ENCODE measurements at places on chromosomes 11 and 22.

DNA sequence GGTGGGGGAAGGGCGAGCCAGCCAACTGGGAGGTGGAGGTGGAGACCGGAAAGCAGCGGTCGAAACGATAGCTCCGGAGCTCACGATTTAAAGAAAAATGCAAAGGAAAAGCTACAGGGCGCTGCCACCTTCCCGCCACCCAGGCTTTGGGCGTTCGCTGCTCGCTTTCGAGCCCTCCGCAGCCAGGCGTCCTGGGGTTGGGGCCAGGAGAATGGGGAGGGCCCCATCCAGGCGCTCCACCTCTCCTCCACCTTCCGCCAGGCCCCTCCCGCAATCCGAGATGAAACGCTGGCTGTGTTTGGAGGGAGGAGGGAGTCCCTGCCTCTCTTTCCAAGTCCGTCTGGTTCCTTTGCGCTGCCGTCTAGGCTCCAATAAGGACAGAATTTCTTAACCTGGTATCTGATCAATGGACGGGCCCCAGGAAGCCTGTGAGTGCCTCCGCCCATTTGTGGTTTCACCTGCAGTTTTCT, 483 bp upstream of the ABTB2 start:
- no peak for DNase-seq

DNA sequence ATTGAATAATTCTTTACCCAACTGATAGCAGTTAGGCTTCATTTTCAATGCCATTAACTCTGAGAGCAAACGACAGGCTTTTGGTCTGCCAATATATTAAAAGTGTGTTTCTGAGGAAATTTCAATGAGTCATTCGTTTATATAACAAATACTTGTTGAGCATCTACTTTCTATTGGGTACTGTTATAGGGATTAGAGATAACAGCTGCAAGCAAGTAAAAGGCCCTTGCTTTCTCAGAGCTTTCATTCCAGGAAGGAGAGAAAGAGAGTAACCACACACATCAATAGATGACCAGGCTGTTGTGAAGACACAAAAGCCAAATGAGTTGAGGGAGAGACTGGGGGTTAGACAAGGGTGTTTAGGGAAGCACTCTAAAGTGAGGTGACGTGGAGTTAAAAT, 35.7 kb downstream of the CD44 start:
- no peak for DNase-seq

- no peak for DNase-seq
Measured at GRCh38 chr22:21030621-21031544, 1.5 kb downstream of the SLC7A4 start.

DNA sequence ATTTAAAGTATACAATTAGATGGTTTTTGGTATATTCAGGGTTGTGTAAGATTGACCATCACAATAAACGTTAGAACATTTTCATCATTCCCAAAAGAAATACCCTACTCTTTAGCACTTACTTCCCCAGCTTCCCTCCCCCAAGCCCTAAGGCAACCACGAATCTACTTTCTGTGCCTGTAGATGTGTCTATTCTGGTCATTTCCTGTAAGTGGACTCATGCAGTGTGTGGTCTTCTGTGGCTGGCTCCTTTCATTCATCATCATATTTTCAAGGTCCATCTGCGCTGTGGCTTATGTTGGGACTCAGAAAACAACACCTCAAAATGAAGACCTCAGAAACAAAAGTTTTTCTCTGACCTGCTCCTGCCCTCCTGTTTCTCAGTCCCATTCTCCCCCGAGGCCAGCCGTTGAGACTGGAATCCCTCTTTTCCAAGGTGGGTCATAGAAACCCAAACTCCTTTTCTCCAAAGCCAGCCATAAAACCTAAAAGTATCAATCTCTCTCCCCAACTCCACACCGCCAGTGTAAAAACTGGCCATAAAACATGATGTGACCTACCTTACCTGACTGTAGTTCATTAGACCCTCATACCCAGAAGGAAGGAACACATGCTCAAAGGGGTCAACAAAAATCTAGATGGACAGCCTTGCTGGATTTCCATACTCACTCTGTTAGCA, 12.9 kb upstream of the TMPRSS13 start:
- no peak for DNase-seq

DNA sequence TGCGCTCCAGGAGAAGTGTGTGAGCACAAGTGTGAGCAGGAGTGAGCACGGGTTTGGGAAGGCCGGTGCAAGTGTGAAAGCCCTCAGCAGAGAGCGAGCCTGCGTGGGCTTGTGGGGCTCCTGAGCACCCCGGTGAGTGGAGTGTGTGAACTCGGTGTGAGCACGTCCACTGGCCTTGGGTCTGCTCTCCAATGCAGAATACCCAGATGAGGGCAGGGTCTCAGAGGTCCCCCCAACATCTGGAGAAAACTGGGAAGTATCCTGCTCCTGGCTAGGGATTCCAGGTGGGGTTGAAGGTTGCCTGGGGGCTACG, 1.2 kb downstream of the ESRRA start:
- no peak for DNase-seq

DNA sequence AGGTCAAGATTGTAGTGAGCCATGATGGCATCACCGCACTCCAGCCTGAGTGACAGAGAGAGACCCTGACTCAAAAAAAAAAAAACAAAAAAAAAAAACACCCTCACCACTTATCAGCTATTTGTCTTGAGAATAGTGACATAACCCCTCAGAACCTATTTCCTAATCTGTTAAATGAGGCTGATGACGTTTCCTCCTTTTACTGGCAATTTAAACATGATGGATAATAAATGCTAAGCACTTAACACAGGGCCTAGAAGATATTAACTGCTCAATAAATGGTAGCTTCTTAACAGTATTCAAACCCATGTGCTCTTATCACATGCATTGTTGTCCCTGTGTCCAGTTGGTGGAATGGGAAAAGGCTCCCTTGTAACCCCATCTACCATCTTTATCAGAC, 34.6 kb downstream of the LIMK2 start:
- no peak for DNase-seq

DNA sequence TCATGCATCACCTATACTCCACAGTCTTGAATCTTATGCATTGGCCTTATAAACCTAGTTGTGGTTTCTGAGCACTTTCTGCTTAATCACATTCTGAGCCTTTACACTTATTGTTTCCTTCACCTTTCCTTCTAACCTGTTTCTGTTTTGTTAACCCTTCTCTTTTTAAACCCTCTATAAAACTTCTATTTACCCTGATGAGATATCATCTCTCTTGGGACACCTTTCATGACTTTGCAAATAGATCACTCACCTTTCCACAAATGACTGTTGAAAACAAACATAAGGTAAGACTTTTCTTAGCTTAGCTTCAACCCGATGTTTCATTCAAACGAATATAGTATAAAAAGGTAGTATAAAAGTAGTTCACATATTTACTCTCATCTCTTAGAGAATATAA, 483.6 kb downstream of the FAM181B start:
- no peak for DNase-seq

DNA sequence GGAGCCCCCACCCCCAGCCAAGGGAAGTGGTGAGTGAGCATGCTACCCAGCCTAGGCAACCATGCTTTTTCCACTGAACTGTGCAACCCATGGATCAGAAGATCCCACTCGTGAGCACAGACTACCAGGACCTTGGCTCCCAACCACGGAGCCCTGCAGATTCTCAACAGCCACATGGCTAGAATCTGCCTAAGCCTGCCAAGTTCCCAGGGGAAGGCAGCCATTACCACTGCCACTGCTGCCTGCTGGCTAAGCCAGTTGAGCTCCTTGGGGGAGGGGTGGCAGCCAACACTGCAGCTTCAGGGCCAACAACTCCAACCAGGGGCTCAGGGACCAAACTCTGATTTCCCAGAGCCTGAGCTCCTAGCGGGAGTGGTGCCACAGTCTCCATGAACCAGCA, 195.8 kb downstream of the DLG2 start:
- no peak for DNase-seq

- no peak for DNase-seq
Measured at GRCh38 chr11:69637198-69637940, 3.6 kb upstream of the CCND1 start.

DNA sequence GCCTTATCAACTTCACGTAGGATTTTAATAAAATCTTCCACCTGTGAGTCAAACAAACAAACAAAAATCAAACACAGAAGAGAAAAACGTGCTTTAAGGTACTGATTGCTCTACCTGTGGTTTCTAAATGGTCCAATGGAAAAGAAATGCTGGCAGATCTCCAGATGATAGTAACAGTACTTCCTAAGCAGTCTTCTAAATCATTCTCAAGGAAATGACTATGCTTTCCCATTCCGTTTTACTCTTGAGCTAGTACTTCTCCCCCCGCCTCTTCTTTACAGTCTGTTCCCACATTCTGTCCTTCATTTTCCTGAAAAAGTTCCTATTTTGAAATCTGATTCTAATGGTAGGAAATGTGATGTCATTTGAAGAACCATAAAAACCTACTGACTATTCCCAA, 25.4 kb downstream of the SAAL1 start:
- no peak for DNase-seq

GRCh38 chr11:32056438-32056837, 34.4 kb upstream of the RCN1 start:
- DNase-seq: no peak

All from stimulated activated CD4-positive, alpha-beta T cell treated with anti-CD3 and anti-CD28 coated beads, Interleukin-2, amount 100 ng/mL, for 4 hours (primary cell).